ENCODE measurements at places on chromosomes 5 and 9.

DNA sequence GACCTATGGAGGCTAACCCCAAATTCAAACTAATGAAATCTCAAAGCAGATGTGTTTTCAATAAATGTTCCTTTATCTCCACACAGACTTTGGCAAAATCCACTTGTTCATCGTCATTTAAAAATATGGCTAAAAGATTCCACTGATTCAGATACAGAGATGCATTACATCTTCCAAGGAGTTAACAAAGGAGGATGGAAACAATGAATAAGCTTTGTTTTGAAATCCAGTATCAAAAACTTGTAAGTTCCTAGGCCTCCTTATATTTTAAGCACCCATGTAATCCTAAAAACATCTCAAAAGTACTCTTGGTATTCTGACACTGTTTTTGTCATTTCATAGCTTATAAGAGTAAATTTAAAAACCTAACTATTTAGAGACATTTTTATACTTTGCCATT, 345.6 kb upstream of the ACTBL2 start:
- no peak for DNase-seq

GRCh38 chr9:115189686-115190085, 71.7 kb upstream of the TNC start:
- no peak for DNase-seq

GRCh38 chr5:893711-894110, 1.0 kb downstream of the TRIP13 start:
- no peak for DNase-seq

DNA sequence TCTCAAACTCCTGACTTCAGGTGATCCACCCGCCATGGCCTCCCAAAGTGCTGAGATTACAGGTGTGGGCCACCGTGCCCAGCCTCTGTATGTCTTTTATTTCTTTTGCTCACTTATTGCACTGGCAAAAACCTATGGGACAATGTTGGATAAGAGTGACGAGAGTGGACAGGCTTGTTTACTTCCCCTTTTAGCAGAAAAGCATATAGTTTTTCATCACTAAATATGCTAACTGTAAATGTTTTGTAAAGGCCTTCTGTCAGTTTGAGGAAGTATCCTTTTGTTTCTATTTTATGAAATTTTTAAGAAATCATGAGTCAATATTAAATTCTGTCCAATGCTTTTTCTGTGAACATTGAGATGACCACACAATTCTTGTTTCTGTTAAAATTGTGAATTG, 103.3 kb downstream of the AUH start:
- DNase-seq, result no peak

GRCh38 chr5:74196233-74196632, 444.3 kb downstream of the ENC1 start:
- DNase-seq, result no peak

All from CD8-positive, alpha-beta memory T cell (primary cell).